Colonic mucosa (tissue), 4 donors: ENCODE measurements at places on chromosomes 6 and 20. TPM values are rescaled to one million over a fixed set of nuclear protein-coding genes. Genes with fewer than 3 reads are reported as not detected.

The ERMARD gene
- total RNA-seq: 15.7 TPM

The C6orf132 gene
- total RNA-seq: 42.3 TPM

The FOXS1 gene
- total RNA-seq: 0.48 TPM

The SLA2 gene
- total RNA-seq: 0.58 TPM

GRCh38 chr6:120468486-120468885 is 865.8 kb downstream of the TBC1D32 start:
- no peak overlapping the region for H3K27ac ChIP-seq
- DNase-seq: no peak
- H3K27me3 ChIP-seq: no peaks in the 10 kb centered on the region
- H3K4me3 ChIP-seq: no peak overlapping the region
- no peaks in the 10 kb centered on the region for H3K4me1 ChIP-seq

- H3K4me3 ChIP-seq: no peak overlapping the region
- H3K36me3 ChIP-seq: peaks cover 22% of the 10 kb centered on the region
- no peak overlapping the region for H3K27ac ChIP-seq
- H3K27me3 ChIP-seq: no peaks in the 10 kb centered on the region
- H3K4me1 ChIP-seq: peaks cover 5% of the 10 kb centered on the region
Measured at GRCh38 chr20:44901974-44902373, 7.9 kb upstream of the PABPC1L start.

DNA sequence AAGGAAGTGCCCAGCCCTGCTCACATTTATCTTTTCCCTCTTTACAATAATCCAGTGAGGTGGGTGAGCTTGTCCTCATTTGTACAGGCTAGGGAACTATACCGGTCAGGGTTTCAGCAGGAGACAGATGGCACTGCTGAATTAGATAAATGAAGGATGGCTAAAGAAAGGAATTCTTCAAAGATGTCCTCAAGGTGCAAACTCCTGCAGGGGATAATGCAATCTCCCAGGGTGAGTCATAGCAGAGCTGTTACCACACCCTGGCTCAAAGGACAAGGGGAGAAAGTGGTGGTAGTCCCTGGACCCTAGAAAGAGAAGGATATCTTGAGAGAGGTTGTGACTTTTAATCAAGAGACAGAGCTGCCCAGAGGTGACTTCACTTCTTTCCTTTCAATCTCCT is 66.7 kb downstream of the RFPL4B start:
- H3K4me1 ChIP-seq: no peaks in the 10 kb centered on the region
- no peaks in the 10 kb centered on the region for H3K27me3 ChIP-seq
- H3K27ac ChIP-seq: no peak overlapping the region
- no peak for DNase-seq

GRCh38 chr6:142302421-142303175 is 791 bp downstream of the ADGRG6 start:
- H3K4me3 ChIP-seq: peak overlapping the region; percentile 76
- no peaks in the 10 kb centered on the region for H3K27me3 ChIP-seq
- no peak for DNase-seq
- no peaks in the 10 kb centered on the region for H3K36me3 ChIP-seq
- no peak overlapping the region for H3K27ac ChIP-seq
- no peaks in the 10 kb centered on the region for H3K4me1 ChIP-seq

GRCh38 chr20:38730989-38731737 is 6.9 kb downstream of the SLC32A1 start:
- H3K4me3 ChIP-seq: peak overlapping the region; percentile 19
- H3K4me1 ChIP-seq: no peaks in the 10 kb centered on the region
- H3K27me3 ChIP-seq: peaks cover 75% of the 10 kb centered on the region

DNA sequence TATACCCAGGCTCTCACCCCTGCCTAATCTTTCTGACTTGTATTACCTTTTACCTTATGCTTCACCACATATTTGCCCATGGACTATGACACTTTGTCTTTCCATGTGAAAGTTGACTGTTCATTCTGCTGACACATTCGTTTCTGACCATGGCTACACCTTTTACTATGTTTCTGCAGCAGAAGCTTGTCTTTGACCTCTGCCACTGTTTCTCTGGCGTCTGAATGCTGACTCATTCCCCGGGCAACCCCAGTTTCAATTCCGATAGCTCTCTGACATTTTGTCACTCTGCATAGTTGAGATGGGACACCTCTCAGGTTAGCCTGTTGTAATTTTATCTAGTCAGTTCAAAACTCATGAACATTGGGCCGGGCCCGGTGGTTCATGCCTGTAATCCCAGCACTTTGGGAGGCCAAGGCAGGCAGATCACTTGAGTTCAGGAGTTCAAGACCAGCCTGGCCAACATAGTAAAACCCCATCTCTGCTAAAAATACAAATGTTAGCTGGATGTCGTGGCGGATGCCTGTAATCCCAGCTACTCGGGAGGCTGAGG is 50.7 kb downstream of the SLC26A8 start:
- H3K4me1 ChIP-seq: no peaks in the 10 kb centered on the region
- peak; percentile 22 for DNase-seq
- no peaks in the 10 kb centered on the region for H3K36me3 ChIP-seq
- H3K27ac ChIP-seq: no peak overlapping the region
- no peaks in the 10 kb centered on the region for H3K27me3 ChIP-seq
- H3K4me3 ChIP-seq: no peak overlapping the region

DNA sequence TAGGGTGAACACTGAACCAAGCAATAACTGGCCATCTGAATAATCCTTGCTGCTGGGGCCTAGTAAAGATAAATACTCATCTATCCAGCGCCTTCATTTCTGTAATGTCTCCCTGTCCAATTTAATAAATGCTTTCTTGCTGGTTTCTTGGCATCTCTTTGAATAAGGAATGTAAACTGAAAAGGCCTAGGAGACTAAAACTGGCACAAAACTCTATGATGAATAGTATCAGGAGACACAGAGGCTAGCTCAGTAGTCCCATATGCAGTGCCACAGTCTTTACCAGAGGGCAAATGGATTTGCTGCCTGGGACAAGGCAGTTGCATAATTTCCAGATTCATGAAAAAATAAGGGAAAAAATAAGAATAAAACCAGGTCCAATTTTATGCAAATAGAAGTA is 324.4 kb downstream of the CENPW start:
- DNase-seq: no peak
- no peak overlapping the region for H3K27ac ChIP-seq
- no peaks in the 10 kb centered on the region for H3K27me3 ChIP-seq
- H3K4me1 ChIP-seq: no peaks in the 10 kb centered on the region
- no peak overlapping the region for H3K4me3 ChIP-seq
- H3K36me3 ChIP-seq: no peaks in the 10 kb centered on the region

- H3K4me3 ChIP-seq: no peak overlapping the region
- H3K27me3 ChIP-seq: no peaks in the 10 kb centered on the region
- no peaks in the 10 kb centered on the region for H3K4me1 ChIP-seq
- no peaks in the 10 kb centered on the region for H3K36me3 ChIP-seq
- H3K27ac ChIP-seq: no peak overlapping the region
- DNase-seq: no peak
Measured at GRCh38 chr6:15938107-15938506, 190.8 kb upstream of the MYLIP start.

GRCh38 chr6:56026455-56027180 is 151.2 kb upstream of the BMP5 start:
- no peak for DNase-seq
- H3K4me3 ChIP-seq: no peak overlapping the region
- H3K4me1 ChIP-seq: no peaks in the 10 kb centered on the region
- H3K27me3 ChIP-seq: no peaks in the 10 kb centered on the region
- no peak overlapping the region for H3K27ac ChIP-seq

DNA sequence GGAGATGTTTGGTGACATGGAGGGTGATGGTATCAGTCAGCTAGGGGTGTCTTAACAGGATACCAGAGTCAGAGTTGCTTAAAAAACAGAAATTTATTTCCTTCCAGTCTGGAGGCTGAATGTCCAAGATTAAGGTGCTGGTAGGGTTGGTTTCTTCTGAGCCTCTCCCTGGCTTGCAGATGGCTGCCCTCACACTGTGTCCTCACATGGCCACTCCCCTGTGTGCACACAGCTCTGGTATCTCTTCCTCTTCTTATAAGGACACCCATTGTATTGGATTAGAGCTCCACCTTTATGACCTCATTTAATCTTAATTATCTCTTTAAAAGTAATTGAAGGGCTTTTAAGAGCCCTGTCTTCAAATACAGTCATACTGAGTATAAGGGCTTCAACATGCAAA is 431.8 kb upstream of the MMS22L start:
- no peak overlapping the region for H3K27ac ChIP-seq
- DNase-seq: no peak
- no peaks in the 10 kb centered on the region for H3K27me3 ChIP-seq
- no peaks in the 10 kb centered on the region for H3K4me1 ChIP-seq

DNA sequence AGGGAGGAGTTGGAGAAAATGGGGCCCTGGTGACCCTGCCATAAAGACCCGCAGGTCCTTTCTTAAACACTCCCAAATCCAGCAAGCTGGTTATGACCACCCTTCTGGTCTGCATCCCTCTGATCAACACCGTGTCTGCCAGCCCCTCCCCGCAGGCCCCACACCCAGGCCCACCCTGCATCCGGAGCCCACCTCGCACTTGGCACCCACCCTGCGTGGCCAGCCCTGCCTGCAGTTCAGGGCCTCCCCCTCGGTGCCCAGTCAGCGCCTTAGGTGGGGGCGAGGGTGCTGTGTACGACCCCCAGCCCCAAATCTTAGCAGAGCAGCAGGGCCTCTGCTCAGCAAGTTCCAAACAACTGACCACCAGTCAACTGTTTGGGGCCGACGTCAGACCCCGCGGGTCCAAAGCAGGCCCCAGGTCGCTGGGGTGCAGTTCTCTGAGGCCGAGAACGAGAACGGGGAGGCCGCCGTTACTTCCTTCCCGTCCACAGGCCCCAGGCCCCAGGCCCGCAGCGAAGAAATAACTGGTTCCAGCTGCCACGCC is 1.2 kb downstream of the ACSS1 start:
- no peak for DNase-seq
- H3K27ac ChIP-seq: peak overlapping the region; percentile 94

DNA sequence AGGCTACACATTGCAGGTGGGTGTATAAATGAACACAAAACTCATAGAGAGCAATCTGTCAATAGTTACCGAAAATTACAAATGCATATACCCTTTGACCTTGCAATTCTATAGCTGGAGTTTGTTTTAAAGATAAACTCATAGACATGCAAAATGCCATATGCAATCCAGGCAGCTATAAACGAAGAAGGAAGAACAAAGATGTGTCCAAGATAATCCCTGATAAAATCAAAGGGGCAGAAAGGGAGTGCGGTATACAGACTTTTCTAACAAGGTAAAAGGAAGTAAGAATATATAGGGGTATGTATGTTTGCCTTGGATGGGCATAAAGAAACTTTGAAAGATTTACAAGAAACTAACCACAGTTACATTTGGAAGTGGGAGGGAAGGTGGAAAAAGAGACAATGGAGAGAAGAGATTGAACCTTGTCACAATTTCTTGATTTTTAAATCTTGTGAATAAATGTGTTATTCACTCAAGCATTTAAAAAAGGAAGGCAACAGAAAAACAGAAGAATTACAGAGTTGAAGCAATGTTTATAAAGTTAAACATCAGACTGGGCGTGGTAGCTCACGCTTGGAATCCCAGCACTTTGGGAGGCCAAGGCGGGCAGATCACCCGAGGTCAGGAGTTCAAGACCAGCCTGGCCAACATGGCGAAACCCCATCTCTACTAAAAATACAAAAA is 29.9 kb downstream of the FAM8A1 start:
- no peak overlapping the region for H3K4me3 ChIP-seq
- H3K36me3 ChIP-seq: peaks cover 19% of the 10 kb centered on the region
- H3K4me1 ChIP-seq: no peaks in the 10 kb centered on the region
- no peak for DNase-seq
- H3K27ac ChIP-seq: peak overlapping the region; percentile 23

DNA sequence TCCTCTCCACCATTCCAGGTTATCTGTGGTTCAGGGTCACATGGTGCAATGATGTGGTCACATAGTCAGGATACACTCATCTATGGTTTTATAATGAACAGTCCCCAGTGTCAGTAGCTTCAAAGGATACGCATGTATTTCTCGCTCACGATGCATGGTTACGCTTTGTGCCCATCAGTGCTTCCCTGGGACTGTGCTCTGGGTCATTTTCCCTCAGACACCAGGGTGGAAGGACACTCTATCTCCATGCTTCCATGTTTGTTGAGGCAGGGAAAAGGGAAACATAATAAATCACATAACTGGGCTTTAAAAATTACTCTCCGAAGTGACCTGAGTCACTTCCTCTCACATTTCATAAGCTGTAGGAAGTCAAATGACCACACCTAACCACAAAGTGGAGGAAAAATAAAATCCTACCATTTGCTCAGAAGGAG is 394.8 kb upstream of the NOX3 start:
- H3K36me3 ChIP-seq: no peaks in the 10 kb centered on the region
- no peak overlapping the region for H3K4me3 ChIP-seq
- no peaks in the 10 kb centered on the region for H3K4me1 ChIP-seq
- DNase-seq: no peak
- H3K27ac ChIP-seq: no peak overlapping the region
- no peaks in the 10 kb centered on the region for H3K27me3 ChIP-seq

DNA sequence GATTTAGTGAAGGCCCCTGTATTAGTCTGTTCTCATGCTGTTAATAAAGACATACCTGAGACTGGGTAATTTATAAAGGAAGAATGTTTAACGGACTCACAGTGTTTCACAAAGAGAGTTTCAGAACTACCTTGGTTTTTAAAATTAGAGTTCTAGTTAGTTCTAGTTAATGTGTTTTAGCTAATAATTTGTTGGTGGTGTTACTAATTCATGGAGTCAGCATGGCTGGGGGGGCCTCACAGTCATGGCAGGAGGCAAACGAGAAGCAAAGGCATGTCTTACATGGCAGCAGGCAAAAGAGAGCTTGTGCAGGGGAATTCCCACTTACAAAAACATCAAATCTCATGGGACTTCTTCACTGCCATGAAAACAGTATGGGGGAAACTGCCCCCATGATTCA is 12.0 kb upstream of the SLC17A3 start:
- no peak overlapping the region for H3K27ac ChIP-seq
- no peak for DNase-seq
- no peaks in the 10 kb centered on the region for H3K27me3 ChIP-seq
- H3K4me1 ChIP-seq: no peaks in the 10 kb centered on the region

DNA sequence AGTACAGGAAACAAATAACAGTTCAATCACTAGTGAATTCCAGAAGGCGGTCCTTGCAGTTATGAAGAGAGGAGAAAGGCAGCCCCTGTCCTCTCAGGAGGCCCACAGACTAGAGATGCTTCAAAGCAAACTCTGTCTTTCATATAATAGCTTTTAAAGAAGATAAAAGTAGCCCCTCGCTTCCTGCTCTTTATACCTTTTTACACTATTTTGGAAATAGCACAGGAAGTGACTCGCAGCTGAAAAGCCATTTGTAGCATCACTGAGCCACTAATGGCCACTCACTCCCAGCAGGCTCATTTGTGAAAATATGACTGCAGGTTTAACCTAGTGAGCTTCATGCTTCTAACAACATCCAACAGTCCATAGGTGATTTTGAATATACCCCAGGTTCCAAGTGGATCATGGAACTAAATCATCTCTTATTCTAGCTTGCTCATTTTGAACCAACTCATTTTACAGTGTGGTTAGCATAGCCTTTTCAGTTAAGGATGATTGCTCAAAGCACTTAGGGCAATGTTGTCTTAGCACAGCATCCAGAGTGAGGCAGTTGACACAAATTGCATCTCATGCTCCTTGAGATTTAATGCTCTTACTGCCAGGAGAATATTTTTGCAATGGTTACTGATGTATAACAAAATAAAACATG is 136.0 kb upstream of the NRSN1 start:
- H3K36me3 ChIP-seq: no peaks in the 10 kb centered on the region
- no peaks in the 10 kb centered on the region for H3K27me3 ChIP-seq
- H3K4me3 ChIP-seq: no peak overlapping the region
- H3K27ac ChIP-seq: no peak overlapping the region
- H3K4me1 ChIP-seq: no peaks in the 10 kb centered on the region

GRCh38 chr6:27332692-27333641 is 20.9 kb upstream of the POM121L2 start:
- no peak overlapping the region for H3K4me3 ChIP-seq
- H3K4me1 ChIP-seq: no peaks in the 10 kb centered on the region
- H3K27ac ChIP-seq: no peak overlapping the region
- H3K36me3 ChIP-seq: no peaks in the 10 kb centered on the region
- H3K27me3 ChIP-seq: no peaks in the 10 kb centered on the region
